Adrenal gland (tissue), 19 donors: ENCODE measurements at places on chromosomes 7 and 10.

DNA sequence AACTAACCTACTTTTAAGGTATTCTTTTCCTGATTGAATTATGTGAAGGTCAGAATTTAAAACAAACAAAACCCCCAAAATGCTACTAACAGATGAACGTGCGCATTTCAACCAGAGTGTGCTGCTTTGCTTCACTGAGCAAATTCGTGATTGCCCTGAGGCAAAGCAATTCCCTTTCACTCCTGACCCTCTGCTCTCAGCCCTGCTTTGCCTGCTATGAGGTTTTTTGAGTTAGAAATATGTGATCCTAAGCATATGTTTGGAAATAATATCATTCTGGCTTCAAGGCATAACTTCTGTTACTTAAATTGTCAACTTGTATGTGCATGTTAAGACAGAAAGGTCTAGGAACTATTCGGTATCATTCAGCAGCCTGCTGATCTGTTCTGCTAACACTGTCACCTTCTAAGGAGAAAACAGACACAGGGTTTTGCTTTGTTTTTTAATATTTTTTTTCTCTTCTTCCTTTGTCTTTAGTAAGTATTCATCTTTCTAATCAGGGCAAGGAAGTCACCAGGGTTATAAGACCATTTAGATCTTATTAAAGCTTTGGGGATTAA lies 124.2 kb downstream of the GNAT3 start:
- DNase-seq: no peak

DNA sequence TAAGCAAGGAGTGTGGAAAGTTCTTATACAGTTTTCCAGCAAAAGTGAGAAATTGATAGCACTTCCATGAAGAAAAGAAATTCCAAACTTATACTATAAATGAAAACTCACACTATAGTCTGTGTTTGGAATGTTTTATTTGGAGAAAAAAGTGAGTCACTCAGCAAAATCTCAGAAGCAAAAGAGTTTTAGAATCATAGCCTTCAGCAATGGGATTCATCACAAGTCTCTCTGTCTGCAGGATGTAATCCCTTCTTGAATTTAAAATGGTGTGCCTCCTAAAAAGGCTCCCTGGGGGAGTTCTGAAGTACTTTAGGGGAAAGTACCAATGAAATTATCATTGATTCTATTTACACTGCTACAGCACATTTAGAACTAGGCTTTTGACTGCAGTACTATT lies 756.4 kb downstream of the XPNPEP1 start:
- DNase-seq: no peak

DNA sequence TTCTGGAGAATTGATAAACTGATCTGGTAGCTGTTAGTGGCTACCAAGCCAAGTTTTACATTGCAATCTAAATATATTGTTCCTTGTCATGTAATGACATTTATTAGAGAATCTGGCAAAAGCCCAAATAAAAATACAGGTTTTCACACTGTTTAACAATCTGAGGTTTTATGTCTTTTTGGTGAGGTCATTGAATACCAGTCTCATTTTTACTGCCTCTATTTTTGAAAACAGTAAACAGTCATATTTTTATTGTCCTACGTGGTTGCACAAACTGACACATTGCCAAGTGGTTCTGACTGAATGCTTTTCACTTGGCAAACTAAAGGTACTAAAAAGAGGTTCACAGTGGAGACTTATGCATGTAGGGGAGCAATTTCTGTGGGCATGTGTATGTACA lies 157.5 kb downstream of the PRKG1 start:
- no peak for DNase-seq

- DNase-seq: peak; percentile 30
Observed at GRCh38 chr7:2063563-2064260, 169.0 kb downstream of the MAD1L1 start.

DNA sequence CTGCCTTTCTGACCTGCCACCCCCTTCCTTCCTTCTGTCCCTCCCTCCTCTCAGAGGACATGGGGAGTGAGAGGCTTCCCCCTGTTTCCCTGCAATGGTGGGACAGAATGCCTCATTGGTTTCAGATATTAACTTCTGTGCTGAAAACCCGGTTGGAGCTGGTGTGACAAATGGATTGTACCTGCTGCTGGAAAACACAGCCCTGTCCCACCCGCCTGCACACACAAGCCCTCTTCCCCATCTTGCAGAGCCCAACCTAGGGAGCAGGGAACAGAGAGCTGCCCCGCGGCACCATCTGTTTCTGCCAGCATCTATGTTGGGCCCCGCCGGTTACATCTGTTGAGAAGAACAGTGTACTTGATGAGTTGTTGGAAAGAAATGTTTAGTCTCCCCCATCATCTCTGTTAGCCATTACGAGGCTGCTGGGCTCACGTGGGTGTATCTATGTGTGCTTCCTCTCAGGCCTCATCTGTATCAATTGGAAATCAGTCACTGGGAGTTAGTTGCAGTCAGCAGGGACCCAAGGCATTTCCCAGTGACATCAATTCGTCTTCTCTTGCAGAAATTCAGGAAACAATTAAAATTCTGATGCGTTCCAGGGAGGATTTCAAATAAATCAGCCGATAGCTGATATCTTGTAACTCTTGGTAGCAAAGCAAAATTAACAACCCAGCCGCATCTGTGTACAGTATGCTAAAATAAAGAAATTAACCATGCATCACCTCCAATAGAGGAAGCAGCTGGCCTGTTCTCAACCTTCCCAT lies 725.6 kb upstream of the GALNT17 start:
- DNase-seq: no peak

DNA sequence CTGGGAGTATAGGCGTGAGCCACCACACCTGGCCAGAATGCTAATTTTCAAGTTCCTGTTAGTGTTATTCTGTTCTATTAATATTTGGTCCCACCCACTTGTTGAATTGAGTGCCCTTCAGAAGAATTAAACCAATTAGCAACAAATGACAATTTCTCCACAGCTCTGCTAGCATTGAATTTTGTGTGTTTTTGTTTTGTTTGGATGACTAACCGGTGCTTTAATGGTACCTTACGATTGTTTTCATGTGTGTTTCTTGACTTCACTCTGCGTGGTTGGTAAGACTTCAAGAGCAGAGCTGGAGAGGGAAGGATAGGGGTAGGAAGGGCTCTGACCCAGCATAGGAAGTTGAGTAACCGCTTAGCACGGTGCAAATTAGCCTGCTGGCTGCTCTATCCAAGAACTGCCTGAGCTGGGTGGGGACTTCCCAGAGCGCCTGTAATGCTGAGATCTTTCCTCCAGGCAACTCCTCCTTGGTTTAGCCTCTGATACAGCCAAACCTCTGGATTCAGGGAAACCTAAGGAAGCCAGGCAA lies 4.6 kb downstream of the ARPC1B start:
- peak; percentile 62 for DNase-seq

GRCh38 chr7:100396421-100396982 lies 23.2 kb downstream of the PILRA start:
- no peak for DNase-seq

DNA sequence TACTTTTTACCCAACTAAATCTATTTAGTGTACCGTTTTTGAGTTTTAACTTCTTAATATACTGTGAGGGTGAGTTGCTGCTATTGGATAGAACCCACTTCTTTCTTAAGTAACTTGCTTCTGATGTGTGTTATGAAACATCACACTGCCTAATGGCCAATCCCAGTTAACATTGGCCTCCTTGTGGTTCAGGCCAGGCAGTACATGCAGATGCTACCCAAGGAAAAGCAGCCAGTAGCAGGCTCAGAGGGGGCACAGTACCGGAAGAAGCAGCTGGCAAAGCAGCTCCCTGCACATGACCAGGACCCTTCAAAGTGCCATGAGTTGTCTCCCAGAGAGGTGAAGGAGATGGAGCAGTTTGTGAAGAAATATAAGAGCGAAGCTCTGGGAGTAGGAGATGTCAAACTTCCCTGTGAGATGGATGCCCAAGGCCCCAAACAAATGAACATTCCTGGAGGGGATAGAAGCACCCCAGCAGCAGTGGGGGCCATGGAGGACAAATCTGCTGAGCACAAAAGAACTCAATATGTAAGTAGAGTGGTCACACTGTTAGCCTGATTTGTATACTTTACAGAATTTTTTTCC lies 39.7 kb downstream of the TES start:
- no peak for DNase-seq

DNA sequence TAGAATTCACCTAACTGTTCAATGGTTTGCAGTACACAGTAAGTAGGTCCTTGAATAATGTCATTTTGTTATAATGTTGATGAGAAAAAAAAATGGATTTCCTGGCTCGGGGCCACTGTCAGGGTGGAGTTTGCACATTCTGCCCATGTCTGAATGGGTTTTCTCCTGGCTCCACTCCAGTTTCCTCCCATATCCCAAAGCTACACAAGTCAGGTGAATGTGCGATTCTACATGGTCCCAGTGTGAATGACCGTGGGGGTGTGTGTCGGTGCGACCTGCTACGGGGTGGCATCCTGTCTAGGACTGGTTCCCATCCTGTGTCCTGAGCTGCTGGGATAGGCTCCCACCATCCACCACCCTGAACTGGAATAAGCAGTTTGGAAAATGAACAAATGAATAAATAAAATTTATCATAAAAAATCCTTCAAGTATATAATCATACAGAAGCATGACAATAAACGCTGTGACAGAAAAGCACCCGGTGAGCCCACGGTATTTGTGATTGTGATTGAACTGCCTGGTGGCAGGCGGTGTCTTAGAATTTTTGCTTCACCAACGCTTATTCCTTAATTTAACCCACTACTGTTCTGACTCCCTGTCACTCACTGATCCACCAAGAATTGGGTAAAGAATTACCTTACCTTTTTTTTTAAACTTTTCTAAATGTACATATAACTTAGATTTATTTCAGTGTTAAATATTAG lies 114.1 kb downstream of the ICA1 start:
- no peak for DNase-seq

DNA sequence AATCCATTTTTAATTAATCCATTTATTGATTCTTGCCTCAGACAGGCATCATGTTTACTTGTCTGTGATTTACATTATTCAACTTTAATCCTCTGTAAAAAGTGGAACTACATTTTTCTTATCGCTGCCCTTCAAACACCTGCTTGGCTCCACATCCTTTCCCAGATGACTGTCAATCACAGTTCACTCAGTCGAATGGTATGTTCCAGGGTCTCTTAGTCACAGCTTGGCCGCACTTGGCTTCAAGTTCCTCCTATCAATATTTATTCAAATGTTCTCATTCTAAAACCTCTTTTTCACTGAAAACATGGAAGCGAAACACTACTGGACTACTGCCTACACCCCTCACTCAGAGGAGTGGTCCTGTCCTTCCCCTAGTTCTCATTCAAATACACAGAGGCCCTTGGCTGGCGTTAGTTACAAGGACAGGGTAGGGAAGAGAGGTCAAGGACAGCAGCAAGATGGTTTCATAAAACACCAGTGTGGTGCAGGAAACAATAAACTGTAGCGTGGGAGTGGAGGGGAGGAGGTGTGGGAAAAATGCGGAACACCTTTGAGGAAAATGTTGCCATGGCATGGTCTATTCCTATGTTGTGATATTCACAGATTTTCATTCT lies 143.2 kb downstream of the USP6NL start:
- DNase-seq: no peak

DNA sequence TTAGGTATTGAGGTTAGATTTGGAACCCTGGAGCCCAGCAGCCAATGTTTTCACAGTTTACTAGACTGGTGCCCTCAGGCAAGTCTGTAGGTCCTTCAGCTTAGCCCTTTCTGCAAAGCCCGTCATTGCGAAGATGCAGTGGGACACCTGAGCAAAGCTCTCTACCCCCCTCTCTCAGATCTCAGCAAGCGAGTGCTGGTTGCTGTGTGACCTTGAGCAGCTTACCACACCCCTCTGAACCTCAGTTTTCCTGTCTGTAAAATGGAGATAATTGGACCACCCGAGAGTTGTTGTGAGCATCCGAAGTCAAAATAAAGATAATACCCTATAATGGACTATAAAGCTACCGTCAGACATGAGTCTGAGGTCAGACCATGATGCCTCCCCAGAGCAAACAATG lies 3.7 kb downstream of the NPC1L1 start:
- no peak for DNase-seq

GRCh38 chr7:17497136-17497535 lies 198.7 kb downstream of the AHR start:
- DNase-seq: no peak

- DNase-seq: no peak
Observed at GRCh38 chr10:81472927-81473470, 402.0 kb upstream of the NRG3 start.

DNA sequence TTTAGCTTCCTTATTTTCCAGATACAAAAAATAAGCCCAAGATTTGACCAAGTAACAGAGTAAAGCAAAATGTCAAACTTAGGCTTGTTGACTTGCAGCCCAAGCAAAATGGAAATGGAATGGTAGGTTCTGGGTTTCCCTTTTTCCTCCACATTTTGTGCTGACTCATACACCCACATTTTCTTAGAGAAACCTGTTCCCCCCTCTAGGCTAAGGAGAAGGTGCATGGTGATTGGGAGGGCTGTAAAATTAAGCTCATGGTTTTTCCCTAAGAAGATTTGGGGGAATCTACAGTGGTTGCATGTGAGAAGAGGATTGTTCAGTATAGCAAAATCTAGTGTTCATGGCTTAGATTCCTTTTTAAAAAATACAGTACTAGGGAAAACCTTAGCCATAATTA lies 127.4 kb downstream of the ARL4A start:
- no peak for DNase-seq

DNA sequence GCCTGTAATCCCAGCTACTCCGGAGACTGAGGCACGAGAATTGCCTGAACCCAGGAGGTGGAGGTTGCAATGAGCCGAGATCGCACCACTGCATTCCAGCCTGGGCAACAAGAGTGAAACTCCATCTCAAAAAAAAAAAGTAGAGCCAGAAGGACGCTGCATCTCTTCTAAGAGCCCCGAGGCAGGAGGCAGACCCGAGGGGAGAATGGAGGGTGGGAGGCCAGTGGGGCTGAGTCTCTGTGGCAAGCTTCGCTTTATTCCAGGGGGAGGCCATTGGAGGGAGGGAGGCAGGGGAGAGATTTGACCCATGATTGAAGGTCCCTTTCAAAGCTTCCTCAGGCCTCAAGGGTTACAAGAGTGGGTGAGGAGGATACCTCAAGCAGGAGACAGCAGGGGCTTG lies 18.7 kb downstream of the TTYH3 start:
- no peak for DNase-seq

GRCh38 chr7:156064971-156065386 lies 252.7 kb upstream of the SHH start:
- no peak for DNase-seq

GRCh38 chr10:72245949-72246525 lies 27.7 kb upstream of the DDIT4 start:
- DNase-seq: no peak

DNA sequence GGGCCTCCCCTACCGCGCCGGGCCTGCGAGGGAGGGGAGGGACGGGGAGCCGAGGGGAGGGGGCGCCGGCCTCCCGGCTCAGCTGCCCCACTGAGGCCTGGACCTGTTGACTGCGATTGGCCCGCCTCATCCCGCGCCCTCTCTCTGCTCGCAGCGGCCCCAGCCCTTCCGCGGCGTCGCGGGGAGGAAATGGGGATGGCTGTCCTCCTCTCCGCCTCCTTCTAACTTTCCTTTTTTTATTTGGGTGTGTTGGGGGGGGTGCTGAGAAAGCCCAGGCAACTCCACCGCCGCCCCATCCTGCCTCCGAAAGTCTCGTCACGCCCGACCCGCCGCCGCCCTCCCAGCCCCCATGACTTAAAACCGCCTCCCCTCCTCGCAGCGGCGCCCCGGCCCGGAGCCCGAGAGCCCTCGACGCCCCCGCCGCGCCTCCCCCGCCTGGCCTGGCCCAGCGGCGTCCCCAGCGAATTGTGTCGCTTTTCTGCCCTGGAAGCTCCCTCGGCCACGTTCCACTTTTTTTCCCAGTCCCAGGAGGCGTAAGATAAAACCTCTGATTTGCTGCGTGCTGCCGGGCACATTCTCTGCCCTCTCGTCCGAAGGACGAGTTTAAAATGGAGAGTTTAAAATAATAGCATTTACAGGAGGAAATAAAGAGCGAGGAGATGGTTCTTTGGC lies 842 bp upstream of the SKIDA1 start:
- peak; percentile 86 for DNase-seq

GRCh38 chr10:123355748-123356481 lies 201.7 kb downstream of the BUB3 start:
- DNase-seq: peak; percentile 37
